ENCODE measurements at places on chromosomes 13 and 19.

DNA sequence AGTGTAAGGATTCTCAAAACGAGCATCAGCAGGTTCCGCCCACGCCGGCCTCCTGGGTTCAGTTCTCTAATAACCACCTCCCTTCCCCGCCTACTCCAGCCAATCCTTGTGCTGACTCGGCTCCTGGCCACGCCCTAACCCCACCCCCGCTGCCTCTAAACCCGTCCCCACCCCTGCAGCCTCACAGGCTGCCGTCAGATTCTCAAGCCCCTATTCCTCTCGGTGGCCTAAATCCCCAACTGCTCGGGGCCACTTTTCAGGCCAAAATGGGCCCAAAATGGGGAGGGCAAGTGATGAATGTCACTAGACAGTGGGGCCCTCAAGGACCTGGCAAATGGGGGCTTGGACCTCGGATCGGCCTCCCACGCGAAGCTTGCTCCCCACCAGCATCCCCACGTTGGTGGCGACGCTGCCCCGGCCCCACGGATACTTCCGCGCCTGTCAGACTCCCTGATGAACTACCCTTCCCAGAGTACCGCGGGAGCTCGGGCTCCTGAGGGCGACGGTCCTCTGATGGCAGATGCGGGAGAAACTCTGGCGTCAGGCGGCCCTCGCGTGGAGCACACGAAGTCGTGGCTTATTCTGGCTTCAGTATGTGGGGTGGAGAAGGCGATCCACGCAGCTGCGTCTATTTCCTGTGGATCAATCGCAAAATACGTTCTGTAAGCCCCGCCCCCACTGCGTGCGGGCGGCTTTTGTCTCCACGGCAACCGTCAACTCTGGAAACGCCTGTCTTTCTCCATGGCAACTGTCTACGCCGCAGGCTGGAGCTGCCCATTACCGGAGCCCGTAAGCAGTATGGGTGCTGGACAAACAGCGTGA, 24.8 kb downstream of the ZNF473 start:
- peak; percentile 95 for DNase-seq

DNA sequence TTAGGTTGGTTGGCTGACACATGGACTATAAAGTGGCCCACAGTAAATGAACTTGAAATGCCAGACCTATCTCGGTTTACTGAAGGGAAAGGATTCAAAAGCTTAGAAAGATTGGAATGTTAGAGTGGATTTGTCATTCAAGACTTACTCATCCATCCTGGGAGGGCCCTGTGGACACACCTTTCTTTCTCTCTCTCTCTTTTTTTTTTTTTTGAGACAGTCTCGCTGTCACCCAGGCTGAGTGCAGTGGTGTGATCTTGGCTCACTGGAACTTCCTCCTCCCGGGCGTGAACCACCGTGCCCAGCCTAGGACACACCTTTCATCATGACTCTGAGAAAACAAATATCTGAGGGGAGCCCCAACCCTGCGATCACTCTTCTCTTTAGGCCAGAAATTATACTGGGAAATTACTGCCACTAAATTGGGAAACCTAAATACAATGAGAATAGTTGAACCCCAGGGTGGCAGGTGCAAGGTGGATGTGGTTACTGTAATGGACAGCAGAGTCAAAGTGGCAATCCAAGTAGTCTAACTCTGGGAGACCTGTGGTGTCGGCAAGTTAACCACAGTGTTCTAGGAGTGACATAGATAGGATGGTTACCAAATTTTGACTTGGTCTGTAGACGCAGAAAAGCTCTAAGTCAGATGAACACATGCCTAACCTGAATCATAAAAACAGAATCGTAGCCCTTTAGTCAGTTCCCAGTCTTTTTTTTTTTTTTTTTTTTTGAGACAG, 47.1 kb upstream of the ZMYM5 start:
- no peak for DNase-seq

DNA sequence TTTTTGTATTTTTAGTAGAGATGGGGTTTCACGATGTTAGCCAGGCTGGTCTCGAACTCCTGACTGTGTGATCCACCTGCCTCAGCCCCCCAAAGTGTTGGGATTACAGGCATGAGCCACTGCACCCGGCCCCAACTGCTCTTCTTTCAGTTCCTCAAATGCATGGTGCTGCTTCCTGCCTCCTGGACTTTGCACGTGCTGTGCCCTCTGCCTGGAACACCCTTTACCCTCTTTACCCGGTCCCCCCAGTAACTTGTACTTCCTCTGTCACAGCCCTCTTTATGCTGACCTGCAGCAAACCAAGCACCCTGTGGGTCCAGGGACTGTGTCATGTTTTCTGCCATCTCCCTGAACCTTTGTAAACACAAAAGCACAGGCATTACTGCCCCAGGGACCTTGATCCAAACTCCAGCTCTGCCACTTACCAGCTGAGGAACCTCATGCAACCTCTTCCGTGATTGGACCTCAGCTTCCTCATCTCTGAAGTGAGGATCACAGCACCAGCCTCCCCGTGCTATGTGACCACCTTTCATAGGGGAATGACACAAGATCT, 3.8 kb downstream of the BLVRB start:
- no peak for DNase-seq

DNA sequence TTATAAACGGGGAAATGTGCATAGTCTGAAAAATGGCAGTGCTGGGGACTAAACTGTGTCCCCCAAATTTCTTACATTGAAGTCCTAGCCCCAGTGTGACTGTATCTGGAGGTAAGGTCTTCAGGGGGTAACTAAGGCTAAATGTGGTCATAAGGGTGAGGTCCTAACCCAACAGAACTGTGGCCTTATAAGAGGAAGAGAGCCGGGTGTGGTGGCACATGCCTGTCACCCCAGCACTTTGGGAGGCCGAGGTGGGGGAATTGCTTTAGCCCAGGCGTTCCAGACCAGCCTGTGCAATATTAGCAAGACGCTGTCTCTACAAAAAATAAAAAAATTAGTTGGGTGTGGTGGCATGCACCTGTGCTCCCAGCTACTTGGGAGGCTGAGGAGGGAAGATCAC, 17.8 kb downstream of the PROZ start:
- no peak for DNase-seq

DNA sequence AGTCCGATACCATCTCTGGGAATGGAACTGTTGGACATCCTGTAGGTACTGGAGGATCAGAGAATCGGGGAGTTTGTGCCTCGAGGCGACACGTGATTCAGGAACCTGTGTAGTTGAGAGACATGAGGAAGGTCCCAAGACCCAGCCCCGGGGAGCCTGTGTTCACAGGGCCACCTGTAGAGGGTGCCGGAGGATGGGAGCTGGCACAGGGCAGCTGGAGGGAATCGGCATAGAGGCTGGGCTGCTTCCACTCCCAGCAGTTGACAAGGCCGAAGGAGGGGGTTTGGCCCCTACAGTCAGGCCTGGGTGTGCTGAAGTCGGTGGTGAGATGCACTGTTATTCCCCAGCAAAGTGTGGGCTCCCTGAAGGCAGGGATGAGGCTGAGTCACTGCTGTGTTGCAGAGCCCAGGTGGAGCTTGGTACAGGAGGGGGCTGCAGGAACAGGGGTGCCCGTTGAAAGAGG, 2.5 kb upstream of the ISYNA1 start:
- DNase-seq = peak; percentile 62

- DNase-seq = no peak
Measured at GRCh38 chr13:90510319-90510718, 837.2 kb upstream of the MIR17HG start.

GRCh38 chr19:29294343-29294811, 81.4 kb upstream of the UQCRFS1 start:
- no peak for DNase-seq

DNA sequence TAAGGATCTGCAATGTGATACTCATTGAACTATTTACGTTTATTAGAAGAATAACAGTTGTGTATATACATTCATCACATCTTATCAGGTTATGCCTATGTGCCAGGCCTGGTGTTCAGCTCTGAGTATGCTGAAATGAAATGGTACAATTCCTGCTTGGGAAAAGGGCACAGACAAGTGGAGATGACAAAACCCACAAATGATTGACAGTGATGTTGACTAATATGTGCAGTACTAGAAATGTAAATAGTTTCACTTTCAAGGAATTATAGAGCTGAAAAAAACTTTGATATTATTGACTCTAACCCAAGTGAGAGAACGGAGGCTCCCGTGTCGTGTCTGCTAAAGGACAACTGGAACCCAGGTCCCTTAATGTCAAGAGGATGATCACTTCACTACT, 386.8 kb upstream of the DACH1 start:
- DNase-seq = no peak

GRCh38 chr19:4914736-4915501, 5.6 kb downstream of the UHRF1 start:
- DNase-seq = no peak

- DNase-seq = no peak
Measured at GRCh38 chr13:105047676-105048295, 1487.7 kb downstream of the EFNB2 start.

DNA sequence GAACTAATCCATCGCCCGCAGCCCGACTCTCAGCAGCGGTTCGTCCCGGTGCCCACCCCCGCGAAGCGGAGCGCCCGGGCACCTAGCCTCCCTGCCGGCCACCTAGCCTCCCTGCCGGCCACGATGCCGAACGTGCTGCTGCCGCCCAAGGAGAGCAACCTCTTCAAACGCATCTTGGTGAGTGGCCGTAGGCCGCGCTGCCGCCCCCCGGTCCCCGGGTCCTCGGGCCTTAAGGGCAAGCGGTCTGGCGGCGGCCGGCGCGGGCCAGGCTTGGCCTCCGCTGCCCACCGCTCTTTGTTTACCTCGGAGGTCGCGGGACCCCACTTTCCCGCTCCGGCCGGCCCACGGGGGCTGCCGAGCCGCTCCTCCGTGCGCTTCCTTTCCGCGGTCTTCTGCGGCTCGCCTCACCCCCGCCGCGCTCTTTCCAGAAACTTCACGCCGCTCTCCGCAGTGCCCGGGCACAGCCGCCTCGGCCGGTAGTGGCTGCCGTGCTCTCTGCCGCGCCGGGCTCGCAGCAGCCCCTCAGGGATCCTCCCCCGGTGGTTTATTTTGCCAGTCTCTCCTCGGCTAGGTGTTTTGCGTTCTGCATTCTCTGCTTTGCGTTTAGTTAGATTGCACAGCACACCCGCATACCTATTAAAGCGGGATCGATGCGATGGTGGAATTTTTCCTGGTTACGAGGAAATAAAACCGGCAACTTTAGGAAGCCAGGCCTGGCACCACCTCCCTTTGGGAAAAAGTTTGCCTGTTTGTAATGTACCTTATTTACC, 524 bp downstream of the NAA16 start:
- DNase-seq = no peak

DNA sequence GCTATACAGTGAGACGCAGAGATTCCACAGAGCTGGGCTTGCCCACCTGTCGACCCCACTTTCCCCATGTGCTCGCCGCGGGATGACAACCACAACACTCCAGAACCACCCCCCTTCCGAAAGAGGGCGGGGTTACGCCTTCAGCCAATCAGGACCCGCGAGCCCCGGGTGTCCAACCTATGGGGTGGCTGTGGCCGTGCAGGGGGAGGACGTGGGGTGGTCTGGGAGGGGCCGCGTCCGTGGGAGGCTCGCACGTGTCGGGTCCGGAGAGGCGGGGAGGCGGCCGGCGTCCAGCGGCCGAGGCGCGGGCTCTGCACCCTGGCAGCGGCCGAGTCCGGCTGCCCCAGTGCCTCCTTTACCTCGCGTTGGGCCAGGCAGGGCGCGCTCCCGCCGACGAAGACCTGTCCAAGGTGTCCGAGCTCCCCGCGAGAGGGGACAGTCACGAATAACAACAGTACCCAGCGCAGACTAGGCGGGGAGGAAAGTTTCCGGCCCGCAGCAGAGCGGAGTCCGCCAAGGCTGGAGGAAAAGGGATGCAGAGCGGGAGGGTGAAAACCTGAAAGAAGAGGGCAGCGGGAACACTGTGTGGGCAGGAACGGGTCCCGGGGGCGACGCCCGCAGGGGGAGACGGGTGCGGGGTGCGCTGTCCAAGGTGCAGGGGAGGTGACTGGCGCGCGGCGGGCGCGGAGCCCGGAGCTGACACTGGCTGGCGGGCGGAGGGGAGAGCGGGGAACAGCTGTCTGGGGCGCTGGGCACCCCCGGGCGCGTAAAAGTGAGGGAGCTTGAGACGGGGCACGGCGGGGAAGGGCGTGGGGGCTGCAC, 911 bp downstream of the ENOX1 start:
- peak; percentile 95 for DNase-seq

GRCh38 chr13:47111499-47111898, 214.6 kb upstream of the HTR2A start:
- DNase-seq = no peak

GRCh38 chr13:71677124-71677523, 189.9 kb downstream of the DACH1 start:
- peak; percentile 57 for DNase-seq

DNA sequence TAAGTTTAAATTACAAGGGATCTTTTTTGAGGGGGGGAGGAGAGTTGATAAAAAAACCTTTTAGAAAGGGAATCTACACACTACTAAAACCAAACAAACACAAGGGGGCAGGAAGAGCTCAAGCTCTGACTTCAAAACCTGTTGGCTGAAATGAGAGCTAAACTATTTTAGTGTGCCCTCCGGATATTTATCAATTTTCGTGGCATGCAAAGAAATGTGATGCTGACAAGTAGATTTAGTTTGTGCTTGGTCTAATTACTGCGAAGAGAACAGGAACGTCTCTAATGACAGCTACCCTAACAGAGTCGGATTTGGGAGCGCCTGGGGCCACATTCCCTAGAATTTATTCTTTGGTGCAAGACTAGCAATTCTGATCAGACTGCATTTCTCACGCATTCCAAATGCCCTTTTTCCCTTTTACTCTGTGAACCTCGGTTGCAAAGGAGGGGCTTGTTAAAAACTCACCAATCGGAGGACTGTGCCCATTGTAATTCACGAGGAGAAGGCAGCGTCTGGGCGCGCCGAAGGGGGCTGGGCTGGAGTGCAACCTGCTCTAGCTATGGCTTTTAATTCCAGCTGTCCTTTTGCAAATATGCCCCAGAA, 802 bp upstream of the FREM2 start:
- peak; percentile 74 for DNase-seq

DNA sequence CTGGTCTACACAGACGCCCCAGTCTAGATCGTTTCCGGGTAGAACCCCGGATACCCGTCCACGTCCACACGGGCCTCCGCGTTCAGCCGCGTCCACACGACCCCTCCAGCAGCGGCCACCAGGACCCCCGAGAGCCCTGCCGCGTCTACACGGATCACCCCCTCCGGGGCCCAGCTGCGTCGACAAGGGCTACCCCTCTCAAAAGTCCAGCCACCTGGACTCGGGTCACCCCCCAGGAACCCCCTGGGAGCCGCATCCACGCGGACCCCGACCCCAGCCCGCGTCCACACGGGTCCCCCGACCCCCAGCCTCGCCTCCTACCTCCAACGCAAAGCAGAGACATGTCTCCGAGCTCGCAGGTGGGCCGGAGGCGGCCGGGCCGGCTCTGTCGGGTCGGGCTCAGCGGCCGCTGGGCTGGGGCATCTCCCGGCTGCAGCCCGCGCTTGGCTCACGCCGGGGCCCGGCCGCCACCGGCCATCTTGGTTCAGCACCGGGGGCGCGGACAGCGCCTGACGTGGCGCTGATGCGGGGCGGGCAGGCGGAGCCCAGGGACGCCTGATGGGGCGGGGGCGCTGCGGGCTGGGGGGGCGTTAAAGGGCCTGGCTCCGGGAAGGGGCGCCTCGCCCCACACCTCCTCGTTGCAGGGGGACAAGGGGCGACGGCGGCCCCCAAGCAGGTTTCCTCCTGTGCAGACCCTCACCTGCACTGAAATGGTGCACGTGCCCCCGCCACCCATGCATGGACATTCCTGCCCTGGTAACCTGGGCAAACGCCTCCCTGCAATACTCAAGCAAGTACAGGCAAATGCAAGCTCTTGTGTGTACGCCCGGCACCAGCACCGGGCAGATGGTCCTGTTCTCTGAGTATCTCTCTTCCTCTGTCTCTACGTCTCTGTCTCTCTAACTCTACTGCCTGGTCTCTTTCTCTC, at the start of gene UNC13A:
Gene UNC13A, minus strand, starts transcription at position 498 of the 928 bp plus-strand sequence. Its CDS starts 155 bp downstream, at position 343.
- peak; percentile 82 for DNase-seq
